Activated CD4-positive, alpha-beta T cell treated with anti-CD3 and anti-CD28 coated beads for 48 hours (primary cell): ENCODE measurements at places on chromosomes 5 and 9.

DNA sequence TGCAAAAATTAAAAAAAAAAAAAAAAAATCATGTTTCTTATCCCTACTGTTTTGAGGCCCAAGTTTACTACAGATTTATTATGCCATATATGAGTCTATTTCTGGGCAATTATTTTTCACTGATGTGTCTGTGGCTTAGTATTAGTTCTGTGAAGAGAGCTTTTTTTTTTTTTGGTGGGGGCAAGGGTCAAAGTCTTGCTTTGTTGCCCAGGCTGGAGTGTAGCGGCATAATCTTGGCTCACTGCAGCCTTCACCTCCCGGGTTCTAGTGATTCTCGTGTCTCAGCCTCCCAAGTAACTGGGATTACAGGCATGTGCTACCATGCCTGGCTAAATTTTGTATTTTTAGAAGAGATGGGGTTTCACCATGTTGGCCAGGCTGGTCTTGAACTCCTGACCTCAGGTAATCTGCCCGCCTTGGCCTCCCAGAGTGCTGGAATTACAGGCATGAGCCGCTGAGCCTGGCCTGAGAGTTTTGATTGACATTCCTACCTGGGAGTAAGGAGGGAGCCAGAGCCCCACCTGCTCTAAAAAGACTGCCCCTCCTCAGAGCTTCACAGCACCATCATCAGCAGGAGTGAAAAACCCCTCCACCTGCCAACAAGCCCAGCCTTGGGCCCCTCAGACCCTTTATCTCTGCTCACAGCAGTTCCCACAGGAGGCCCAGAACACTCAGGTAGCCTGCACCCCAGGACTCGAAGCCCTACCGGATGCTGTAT lies 36.1 kb upstream of the JADE2 start:
- no peak for DNase-seq

- no peak for DNase-seq
These were observed at the start of gene SELENOP for GRCh38 chr5:42811591-42812446. SELENOP (minus strand) TSS chr5:42811892; CDS start chr5:42808353, 3,539 bp downstream.

DNA sequence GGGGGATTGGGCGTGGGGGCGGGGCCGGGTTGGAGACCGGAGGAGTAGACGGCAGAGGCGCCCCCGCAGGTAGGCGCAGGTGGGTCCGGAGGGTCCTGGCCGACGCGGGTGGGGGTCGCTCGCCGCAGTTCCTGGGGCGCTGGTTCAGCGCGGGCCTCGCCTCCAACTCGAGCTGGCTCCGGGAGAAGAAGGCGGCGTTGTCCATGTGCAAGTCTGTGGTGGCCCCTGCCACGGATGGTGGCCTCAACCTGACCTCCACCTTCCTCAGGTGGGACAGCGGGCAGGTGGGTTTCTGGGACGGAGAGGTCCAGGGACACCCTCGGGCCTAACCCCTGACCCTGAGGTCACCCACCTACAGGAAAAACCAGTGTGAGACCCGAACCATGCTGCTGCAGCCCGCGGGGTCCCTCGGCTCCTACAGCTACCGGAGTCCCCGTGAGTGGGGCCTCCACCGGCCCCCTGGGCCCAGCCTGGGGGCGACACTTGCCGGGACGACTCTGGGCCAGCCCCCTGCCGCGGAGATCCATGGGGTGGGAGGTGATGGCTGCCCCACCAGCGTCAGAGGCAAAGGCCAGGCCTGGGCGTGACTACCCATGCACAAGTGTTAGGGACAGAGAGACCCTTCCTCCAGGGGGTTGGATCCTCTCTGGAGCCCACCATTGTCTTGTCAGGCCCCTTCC lies 1.7 kb downstream of the PTGDS start:
- DNase-seq = no peak

- no peak for DNase-seq
These were observed 2.0 kb upstream of the GCNT4 start for GRCh38 chr5:75054134-75054930.

DNA sequence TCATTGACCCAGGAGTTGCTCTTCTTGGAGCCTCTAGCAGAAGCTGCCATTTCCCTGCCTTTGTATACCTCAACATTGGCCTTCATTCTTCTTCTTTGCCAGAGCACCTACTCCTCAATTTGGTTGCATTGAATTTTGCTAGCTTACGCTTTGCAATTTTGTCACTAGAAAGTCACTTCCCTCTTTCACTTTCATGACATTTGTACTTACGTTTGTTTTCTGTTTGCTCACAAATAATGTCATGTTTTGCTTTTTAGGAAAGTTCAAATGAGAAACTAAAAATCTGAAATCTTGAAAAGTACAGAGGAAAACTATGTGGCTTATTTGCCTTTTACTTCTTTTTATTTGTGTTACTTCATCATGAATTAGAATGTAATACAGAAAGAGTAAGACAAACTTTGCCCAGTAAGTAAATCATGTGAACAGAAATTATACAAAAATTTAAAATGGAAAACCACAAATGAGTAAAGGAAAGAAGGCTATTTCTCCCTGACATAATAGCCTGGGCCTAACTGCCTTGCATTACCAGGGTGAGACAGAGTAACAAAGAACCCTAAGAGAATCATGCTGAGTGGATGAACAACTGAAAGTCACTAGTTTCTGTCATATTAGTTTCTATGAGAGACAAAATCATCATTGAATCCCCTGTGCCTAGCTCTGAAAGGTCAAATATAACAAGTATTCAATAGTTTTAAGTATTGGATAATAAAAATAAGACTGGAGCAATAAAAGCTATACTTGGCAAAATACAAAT lies 7.4 kb upstream of the IFNA1 start:
- DNase-seq = no peak

DNA sequence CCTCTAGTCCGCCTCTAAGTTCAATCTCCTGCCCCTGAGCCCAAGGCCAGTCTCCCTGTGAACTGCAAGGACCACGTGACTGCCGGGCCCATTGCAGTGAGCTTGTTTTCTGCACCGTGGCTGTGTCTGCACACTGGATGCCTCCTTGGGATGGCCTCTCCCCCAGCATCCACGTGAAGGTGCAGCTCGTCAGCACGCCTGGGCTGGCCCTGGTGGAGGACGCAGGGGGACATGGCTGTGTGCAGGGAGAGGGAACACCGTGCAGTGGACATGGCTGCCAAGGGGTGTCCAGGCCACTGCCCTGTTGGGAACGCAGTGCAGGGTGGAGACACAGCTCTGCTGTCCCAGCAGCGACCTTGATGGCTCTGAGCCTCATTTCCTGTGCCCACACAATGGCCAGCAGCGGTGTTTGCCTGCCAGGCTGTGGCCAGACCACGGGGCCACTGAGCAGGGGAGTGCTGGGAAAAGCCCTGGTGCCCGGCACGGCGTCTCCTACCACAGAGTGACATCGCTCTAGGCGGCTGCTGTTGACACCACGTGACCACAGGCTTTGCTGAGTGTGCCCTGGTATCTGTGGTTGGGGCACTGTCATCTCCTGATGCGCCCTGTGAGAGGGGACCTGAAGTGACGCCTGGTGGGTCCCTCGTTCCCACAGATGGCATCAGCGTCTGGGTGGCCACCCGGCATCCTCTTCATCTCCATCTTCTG lies 26.9 kb upstream of the EXOC3 start:
- no peak for DNase-seq

- no peak for DNase-seq
These were observed 35.5 kb downstream of the CAMK4 start for GRCh38 chr5:111259636-111260035.

- no peak for DNase-seq
These were observed 158.8 kb downstream of the MEF2C start for GRCh38 chr5:88724201-88724600.

DNA sequence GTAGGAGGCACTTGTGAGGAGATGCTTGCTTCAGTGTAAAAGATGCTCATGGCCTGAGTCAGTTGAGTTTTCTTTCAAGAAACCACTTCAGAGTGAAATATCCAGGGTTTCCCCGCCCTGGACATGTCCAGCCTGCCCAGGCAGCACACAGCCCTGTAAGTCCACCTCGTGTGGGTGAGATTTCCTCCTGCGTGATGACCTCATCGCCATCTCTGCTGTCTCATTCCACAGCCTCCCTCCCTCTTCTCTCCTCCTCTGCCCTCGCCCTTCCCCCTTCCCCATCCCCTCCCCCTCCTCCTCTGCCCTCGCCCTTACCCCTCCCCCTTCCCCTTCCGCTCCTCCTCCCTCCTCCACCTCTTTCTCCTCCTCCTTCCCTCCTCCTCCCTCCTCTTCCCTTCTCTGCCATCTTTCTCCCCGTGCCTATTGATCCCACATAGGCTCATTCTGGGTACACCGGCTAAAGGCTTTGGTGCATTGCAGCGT lies 34.0 kb upstream of the NCS1 start:
- peak; percentile 13 for DNase-seq

DNA sequence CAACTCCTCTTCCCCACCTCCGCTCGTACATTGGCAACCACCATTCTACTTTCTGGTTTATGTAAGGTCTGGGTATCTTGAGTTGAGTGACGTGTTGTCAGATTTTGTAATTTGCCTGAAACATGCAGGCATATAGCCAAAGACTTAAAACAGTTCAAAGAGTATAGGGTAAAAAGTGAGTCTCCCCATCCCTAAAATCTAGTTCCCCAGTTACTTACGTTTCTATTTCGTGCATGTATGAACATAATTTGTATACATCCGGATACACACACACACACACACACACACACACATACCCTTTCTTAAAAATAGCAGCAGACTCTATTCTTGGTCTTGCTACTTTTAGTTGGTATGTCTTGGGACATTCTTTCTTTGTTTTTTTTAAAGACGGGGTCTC lies 915 bp downstream of the HSDL2 start:
- DNase-seq = no peak

DNA sequence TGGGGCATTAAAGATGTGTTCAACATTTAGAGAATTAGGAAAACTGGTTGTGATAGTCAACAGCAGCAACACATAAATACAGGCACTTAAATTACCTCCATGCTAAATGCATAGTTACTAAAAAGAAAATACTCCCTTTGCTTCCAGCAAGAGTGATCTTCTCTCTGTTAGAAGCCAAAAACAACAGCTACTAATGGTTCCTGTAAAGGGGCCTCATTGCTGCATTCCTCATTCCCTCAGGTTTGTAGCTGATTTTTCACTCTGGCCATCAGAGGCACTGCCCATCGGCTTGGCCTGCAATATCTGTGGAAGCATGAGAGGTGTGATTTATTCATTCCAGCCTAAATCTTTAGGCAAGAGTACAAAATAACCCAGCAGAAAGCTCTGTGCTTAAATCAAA lies 466.0 kb upstream of the ADAMTS16 start:
- DNase-seq = no peak

GRCh38 chr5:39424736-39425637 lies at the start of gene DAB2:
DAB2 (minus strand) TSS chr5:39424980; CDS start chr5:39394320, 30,660 bp downstream.
- DNase-seq = peak; percentile 50
